HT-29 (cell line): ENCODE measurements at places on chromosomes 6 and 20. TPM values are rescaled to one million over a fixed set of nuclear protein-coding genes. Genes with fewer than 3 reads are reported as not detected.
A peak's percentile ranks its signal among the peaks of the same experiment; 100 is the strongest.

DNA sequence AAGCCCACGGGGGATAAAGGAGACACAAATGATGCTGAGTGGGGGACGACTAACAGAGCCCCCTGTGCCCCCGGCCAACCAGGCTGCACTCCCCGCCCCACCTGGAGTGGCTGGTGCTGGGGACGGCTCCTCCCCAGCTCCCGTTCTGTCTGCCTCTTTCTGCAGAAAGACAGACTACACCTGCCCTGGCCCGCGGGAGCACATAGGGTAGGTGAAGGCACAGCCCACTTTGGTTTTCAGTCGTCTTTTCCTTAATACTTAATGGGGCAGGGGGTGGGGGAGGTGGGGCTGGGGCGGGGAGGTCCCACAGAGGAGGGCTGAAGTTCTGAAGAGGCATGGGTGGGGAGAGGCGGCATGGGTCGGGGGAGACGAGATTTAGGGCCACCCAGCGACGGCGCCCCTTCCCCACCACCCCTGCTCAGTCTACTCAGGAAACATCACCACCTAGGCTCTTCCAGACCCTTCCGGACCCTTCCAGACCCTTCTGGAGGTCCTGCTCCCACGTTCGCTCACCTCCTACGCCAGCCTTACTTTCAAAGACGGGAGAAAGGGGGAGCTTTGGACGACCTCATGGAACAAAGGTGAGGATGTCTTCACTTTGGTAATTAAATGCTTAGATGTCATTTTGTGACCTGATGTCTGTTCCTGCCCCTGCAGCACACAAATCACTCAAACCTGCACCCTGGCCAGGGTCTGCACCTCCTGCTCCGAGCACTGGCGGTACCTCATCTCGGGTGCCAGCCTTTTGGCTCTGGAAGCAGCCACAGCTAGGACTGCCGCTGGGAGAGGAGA lies 21.2 kb upstream of the FRMD1 start:
- no peak for DNase-seq

- DNase-seq, result no peak
These were observed 238.2 kb upstream of the ZNF217 start for GRCh38 chr20:53831812-53832211.

DNA sequence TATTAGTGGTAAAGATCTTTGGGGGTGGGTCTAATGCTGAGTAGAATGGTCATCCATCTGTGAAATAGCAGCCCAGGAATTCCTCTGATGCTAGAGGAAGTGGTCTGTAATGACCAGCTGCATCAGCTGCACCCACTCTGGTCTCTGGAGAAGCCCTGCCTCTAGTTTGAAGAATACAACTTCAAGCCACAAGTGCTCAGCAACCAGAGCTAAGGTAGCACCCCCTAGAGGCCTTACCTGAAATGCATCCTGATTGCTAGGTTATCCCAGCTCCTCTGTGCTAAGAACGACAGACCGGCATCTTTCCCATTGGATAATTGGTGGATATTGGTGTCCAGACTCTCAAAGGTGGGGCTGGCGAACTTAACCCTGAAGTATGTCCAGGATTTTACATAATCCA lies 58.2 kb downstream of the DNAH8 start:
- DNase-seq, result peak; percentile 46

- no peak for DNase-seq
These were observed 150.9 kb upstream of the HMGN3 start for GRCh38 chr6:79385333-79385732.

DNA sequence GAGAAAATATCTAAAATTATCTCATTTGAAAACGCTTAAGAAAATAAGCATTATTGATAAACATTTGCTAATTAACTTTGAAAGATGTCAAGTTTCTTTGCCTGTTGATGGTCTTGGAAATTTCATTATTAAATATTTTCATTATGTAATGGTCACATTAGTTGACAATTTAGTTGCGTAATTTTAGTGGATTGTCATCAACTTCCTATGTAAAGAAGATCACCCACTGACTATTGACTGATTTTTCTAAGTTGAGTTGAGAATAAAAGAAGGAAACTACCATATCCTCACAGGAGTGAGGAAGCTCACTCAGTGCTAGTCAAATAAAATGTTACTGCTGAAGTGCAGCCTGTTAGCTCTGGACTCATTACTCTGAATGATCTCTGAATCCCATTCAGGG lies 79.9 kb upstream of the LY86 start:
- no peak for DNase-seq

DNA sequence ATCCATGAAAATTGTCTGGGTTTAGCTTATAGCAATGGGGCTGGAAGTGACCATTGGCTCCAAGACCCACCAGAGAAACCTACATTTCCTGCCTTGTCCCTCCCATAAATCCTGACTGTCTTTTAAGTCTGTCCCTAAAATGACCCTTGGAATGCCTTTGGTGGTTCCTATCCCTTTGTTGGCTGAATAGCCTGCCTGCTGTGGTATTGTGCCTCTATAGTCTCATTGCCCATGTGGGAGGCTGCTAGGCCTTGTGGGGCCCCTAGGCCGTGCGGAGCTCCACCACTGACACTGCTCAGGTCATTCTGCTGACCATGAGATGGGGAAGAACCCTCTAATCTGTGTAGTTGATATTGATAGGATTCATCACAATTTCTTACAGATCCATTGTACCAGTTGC lies 43.3 kb downstream of the SCP2D1 start:
- DNase-seq, result no peak

Gene TSBP1
- total RNA-seq, result not detected in 2 replicates

DNA sequence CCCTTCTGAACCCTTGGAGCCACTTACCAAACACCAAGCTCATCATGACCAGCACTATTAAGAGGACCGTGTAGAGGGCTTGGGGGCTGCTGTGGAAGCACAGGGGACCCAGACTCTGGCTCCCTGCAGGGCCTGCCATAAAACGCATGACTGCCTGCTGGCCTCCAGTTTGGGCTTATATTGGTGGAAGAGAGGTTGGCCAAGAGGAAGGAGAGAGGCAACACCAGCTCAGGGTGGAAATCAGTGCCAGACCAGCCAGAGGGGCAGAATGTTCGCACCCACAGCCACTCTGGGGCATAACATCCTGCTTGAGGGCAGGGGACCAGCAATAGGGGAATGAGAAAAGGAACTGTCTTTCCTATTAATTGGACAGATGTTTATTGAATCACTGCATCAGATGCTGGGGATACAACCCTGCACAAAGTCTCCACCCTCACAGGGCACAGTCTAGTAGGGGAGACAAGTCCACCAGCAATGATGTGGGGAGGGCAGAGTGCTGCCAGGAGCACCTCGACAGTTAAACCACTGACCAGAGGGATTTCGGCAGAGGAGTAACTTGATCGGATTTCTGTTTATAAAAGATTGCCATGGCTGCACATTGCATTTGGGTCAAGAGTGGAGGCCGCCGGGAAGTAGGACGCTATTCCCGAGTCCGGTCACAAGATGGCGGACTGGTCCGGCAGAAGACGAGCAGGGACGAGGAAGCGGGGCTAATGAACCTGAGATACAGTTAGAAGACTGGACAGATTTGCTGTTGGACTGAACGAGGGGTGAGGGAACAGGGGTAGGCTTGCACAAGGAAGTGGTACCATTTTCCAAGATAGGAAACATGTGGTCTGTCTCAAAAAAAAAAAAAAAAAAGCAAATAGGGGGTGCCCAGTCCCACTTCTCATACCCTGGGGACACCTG lies at the start of gene LY6G5C:
Gene LY6G5C (minus strand): TSS at position 842 of the 909 bp plus-strand sequence. CDS start 694 bp downstream, at position 148.
- DNase-seq, result peak; percentile 90

Gene ZBTB46
- 3.3 and 5.3 TPM in 2 replicates for total RNA-seq

DNA sequence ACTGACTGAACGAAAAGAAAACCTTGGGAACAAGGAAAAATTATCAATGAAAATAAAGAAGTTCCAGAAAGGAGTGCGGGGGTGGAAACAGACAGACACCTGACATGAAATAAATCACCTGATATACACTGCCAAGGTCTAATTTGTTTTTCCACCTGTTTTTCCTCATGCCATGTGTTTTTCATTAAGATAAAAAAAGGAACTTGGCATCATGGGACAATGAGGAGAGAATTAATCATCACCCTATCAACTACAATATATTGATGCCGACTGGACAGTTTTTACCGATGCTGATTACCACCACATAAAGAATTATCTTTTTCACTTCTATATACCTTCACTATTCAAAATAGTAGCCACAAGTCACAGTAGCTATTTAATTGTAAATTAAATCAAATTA lies 233.2 kb downstream of the ARHGAP18 start:
- DNase-seq, result no peak

Gene MAPK13
- 101 and 103 TPM in 2 replicates for total RNA-seq

DNA sequence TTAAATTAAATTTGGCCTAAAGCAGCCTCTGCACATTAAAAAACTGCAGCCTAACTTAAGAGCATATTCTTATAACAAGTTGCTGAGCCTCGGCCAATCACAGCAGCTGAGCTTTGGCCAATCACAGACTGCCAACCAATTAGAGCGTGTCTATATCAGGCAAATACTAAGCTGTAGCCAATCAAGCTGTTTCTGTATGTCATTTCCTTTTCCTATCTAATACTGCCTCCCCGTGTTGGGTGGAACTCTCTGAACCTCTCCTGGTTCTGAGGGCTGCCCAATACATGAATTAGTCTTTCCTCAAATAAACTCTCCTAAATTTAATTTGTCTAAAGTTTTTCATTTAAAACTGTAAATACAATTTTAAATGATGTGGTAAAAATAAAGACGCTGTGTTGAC lies 3.9 kb upstream of the TMEM244 start:
- DNase-seq, result peak; percentile 43

Gene TP53INP2
- total RNA-seq, result 3.9 and 4.3 TPM in 2 replicates

DNA sequence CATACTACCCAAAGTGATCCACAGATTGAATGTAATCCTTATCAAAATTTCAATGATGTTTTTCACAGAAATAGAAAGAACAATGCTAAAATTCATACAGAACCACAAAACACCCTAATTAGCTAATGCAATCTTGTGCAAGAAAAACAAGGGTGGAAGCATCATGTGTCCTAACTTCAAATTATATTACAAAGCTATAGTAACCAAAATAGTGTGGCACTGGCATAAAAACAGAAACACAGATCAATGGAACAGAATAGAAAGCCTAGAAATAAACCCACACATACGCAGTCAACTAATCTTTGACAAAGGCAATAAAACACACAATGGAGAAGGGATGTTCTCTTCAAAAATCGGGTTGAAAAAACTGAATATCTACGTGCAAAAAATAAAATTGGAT lies 131.1 kb downstream of the TASP1 start:
- DNase-seq, result no peak

Gene PEX6
- total RNA-seq, result 40.9 and 50.5 TPM in 2 replicates

Gene BCAS1
- 39.5 and 42.4 TPM in 2 replicates for total RNA-seq

- peak; percentile 79 for DNase-seq
These were observed 78.7 kb upstream of the PHACTR3 start for GRCh38 chr20:59525500-59526241.

DNA sequence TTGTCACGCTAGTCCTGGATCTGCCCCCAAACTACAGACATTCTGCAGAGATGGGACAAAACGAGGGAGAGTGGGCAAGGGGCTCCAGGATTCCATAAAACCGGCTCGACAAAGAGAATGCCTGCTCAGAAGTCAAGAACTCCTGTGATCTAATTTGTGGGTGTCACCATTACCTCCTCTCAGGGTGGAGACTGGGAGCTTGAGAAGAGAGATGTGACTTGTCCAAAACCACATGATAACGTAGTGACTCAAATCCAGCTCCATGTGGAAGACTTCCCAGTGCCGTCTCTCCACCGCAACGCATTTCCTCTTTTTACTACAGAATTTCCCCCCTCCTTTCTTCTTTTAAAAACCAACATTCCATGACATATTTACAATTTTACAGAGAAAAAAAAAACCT lies 44.3 kb downstream of the TRERF1 start:
- DNase-seq, result no peak

Gene SULF2
- total RNA-seq, result 147 and 158 TPM in 2 replicates

GRCh38 chr6:166435574-166435973 lies 52.8 kb upstream of the MPC1 start:
- DNase-seq, result no peak

Gene DDR1
- 131 and 158 TPM in 2 replicates for total RNA-seq

Gene RNF217
- total RNA-seq, result not detected in 2 replicates

- no peak for DNase-seq
These were observed 140.3 kb downstream of the FLRT3 start for GRCh38 chr20:14197097-14197496.

DNA sequence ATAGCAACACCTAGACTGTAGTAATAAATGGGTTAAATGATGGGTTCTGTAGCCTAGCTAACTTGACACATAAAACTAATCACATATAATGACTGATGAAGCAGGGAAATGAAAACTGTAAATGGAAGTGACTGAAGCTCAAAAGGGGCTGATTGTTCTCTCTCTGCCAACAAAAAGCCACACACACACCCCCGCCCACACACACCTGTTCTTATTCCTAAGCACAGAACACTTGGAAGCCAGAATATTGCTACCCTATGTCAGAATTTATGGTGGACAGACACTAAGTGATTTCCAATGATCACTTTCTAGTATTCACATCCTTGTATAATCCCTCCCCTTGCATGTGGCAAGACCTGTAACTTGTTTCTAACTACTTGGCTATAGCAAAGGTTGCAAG lies 603.5 kb downstream of the UTRN start:
- DNase-seq, result no peak

GRCh38 chr20:36113566-36114250 lies 40.8 kb upstream of the EPB41L1 start:
- no peak for DNase-seq

- no peak for DNase-seq
These were observed 169.3 kb upstream of the JARID2 start for GRCh38 chr6:15076565-15076964.

DNA sequence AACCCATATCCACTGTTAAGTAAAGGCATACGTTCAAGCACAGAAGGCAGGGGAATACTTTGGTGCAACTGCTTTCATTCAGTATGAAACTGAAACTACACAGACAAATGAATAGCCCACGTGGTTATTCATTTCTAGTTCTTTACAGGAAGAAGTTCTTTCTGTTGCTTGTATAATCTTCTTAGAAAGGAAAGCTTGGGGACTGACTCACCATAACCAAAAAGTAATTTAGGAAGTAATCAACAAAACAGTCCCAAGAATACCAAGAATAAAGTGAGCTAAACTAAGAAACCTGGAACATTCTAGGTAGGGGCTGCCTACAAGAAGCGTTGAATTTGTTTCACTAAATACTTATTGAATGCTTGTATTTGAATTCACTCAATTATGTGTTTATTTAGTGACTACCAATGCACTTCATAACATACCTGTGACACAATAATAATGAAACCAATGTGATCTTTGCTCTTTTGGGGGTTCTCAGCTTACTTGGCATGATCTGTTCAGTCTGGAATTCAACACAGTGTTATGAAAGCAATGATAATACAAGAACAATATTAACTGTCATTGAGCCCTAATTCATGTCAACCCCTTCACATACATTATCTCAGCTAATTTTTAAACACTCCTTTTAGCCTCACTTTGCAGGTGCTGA lies 25.1 kb upstream of the KIAA0408 start:
- peak; percentile 22 for DNase-seq

Gene MTRF1L
- total RNA-seq, result 16.5 and 25.2 TPM in 2 replicates

- no peak for DNase-seq
These were observed 23.6 kb upstream of the STX16 start for GRCh38 chr20:58627212-58628072.

- no peak for DNase-seq
These were observed 414.1 kb downstream of the CDH26 start for GRCh38 chr20:60372275-60372674.
